Left lung (tissue), 14 donors: ENCODE measurements at places on chromosomes 5 and 9. TPM values are rescaled to one million over a fixed set of nuclear protein-coding genes. Genes with fewer than 3 reads are reported as not detected.

ADAMTS12 gene
- polyA plus RNA-seq, result 57.6 TPM

DDX4 gene
- polyA plus RNA-seq, result 0.10 TPM

RACK1 gene
- polyA plus RNA-seq, result 2,652 TPM

PCDHGA6 gene
- 4.8 TPM for polyA plus RNA-seq

SURF1 gene
- polyA plus RNA-seq, result 28.2 TPM

PCDHGC4 gene
- 2.3 TPM for polyA plus RNA-seq

SPINK4 gene
- polyA plus RNA-seq, result not detected

DNA sequence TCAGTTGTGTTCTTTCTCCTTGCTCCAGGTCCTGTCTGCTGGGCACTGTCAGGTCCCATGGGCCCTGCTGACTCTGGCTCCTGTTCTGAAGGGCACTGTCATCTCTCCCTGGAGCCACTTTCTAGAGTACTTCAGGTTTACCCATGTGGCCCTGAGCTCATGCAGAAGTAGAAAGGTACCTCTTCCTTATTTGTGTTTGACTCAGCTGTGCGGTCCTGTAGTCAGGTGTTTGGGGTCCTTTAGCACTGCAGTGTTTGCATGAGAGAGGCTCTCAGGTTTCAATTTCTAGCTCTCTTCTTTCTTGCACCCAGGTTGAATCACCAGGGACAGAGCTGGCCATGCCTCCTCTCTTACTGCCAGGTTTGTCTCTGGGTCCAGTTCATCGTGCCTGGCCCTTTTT lies 71.5 kb downstream of the HSPA4 start:
- no peak for DNase-seq

DNA sequence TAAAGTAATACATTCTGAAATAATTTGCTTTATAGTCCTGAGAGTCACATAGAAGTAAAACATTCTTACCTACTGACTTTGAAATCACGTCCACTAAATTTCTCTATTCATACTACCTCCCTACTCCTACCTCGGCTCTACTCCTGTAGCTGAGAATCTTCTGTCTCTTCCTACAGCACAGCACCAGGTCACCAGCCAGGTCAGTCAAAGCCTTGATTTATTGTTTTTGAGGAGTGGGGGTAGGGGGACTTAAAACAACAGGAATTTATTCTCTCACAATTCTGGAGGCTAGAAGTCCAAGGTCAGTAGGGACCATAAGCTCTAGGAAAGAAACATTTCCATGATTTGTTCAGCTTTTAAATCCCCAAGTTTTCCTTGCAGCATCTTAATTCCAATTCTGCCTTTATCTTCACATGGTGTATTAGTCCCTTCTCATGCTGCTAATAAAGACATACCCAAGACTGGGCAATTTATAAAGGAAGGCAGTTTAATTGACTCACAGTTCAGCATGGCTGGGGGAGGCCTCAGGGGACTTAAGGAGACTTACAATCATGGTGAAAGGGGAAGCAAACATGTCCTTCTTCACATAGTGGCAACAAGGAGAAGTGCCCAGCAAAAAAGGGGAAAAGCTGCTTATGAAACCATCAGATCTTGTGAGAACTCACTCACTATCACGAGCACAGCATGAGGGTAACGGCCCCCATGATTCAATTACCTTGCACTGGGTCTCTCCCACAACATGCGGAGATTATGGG lies 49.6 kb upstream of the CCNG1 start:
- DNase-seq, result no peak

DNA sequence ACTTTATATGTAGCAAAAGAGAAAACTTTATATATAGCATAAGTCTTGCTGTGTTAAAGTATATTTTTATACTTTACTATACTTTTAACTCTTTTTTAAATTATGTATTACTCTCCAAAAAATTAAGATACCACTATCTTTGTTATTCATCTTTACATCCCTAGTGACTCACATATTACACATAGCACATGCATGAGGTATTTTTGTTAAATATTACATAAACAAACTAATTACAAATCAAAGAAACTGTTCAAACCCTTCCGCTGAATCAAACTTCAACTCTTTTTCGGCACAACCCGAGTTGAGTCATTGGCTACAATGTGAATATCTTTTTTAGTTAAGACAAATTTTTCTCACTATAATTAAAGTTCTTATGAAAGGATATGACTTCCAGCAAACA lies 32.1 kb downstream of the NADK2 start:
- DNase-seq, result no peak

- DNase-seq, result no peak
These were observed 6.2 kb downstream of the NR6A1 start for GRCh38 chr9:124764774-124765438.

DNA sequence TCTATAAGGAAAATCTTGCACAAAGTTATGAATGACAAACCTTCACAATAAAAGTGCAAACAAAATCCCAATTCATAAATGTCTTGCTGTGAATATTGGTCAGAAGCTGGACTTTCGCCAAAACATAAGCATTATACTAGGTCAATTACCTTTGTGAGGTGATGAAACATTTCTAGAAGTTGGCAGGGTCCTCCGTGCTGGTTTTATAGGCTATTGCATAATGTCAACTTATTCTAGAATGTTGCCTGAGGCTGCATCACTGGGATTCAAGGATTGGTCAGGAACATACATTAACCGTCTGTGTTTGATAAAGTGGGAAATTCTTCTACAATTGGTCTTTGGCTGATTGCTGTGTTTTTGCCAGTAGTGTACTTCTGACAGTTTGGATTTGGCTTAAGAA lies 49.8 kb upstream of the PALM2AKAP2 start:
- no peak for DNase-seq

DNA sequence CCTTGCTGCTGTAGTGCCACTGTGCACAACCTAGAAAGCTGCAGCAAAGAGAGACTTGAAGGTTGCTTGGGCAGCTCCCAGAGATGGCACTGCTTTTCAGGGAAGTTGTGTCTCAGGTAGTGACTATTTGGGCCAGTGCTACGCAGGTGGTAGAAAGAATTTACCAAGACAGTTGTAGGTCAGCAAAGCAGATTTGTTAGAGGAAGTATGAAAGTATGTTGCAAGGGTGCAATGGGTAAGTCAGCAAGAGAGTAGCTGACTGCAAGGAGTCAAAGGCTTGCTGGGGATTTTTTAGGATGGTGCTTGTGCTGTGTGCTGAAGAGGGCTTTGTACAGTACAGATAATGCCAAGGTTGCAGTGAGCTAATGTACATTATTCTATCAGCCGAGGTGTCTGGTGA lies 33.5 kb upstream of the SPARC start:
- no peak for DNase-seq

DNA sequence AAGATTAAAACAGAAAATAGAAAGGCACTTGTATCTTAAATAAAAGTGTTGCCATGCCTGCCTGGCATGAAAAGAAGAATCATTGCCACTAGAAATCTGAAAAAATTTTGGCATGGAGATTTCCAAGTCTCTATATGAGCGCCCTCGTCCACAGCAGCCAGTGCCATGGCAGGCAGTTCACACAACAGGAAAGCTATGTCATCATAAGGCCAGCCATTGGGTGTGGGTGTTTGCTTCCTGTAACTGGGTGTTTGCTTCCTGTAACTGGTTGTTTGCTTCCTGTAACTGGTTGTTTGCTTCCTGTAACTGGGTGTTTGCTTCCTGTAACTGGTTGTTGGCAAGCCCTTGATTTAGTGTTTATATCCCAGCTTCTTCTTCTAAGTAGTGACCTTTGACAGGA lies 446.7 kb downstream of the IRX1 start:
- no peak for DNase-seq

DNA sequence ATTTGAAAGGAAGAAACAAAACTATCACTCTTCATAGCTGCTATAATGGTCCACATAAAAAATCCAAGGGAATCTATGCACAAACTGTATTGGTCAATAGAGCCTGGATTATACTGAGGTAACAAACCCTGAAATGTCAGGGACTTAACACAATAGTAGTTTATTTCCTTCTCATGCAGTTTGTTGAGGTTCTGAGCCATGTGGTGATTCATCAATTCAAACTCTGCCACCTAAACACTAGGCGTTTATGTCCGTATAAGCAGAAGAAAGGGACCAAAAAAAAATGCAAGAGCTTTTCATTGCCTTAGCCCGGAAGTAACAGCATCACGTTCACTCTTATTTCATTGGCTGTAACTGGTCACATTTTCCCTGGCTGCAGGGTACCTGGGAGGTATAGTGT lies 464.7 kb downstream of the ZSWIM6 start:
- DNase-seq, result no peak

- DNase-seq, result no peak
These were observed 31.1 kb upstream of the ANKRD18A start for GRCh38 chr9:38651400-38652042.

- DNase-seq, result no peak
These were observed 96.8 kb upstream of the NREP start for GRCh38 chr5:111853748-111854147.

DNA sequence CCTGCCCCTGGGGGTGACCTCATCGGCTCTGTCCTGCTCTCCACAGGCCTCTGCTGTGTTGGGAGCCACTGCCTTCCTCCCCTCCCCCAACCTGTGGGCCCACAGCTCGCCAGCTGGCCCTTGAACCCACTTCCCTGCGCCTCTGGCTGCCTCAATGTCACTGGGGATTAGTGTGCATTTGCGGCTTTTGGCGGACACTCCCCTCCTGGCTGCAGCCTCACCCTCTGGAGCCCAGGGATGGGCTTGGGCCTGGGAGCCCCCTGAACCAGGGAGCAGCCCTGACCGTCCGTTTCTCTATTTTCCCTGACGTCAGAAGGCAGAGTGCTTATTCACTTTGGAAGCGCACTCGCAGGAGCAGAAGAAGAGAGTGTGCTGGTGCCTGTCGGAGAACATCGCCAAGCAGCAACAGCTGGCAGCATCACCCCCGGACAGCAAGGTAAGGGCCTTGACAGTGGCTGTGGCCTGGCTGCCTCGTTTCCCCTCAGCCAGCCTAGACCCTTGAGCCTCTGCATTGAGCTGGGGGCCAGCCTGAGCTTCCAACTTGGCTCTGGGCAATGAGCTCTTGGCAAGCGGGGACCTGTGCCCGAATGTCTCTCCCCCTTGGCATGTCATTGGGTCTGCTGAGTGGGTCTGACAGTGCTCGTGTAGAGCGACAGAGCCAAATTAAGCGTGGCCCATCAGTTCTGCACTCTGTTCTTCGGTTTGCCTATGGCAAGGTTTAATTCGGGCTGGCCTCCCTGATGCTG lies 73.1 kb downstream of the RGS3 start:
- no peak for DNase-seq

DNA sequence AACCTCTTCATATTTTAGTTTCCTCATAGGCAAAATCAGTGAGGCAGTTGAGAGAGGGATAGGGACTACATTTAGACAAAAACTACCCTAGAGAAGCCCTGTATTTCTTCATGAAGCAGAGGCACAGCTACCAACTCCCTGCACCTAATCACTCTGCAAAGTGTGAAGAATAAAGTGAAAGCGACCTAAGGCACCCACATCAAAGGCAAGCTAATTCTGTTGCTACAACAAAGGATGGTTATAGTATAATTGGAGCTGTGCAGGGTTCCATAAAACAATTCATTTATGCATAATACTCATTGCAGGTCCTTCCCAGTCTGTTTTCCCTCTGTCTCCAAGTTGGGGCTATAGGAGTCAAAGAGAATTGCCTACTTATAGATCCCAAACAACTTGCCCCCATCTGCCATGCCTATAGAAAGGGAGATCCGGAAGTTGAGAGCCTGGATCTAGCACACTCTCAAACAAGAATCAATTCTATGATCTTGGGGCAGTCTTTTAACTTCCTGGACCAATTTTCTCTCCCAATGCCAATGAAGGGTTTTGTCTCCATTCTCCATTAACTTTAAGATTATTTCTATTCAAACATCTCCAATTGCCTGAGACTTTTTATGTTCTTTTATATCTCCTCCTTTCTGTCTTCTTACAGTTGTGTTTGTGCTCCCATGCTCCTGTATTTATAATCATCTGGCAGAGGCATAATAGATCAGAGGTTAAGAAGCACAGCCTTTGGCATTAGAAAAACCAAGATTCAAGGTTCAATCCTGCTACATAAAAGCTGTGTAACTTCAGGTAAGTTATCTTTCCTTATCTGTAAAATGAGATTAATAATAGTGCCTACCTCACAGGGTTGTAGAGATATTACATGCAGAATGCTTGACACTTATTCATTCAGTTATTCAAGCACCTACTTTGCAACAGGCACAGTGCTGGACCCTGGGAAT lies 56.0 kb upstream of the PTGER4 start:
- no peak for DNase-seq

DNA sequence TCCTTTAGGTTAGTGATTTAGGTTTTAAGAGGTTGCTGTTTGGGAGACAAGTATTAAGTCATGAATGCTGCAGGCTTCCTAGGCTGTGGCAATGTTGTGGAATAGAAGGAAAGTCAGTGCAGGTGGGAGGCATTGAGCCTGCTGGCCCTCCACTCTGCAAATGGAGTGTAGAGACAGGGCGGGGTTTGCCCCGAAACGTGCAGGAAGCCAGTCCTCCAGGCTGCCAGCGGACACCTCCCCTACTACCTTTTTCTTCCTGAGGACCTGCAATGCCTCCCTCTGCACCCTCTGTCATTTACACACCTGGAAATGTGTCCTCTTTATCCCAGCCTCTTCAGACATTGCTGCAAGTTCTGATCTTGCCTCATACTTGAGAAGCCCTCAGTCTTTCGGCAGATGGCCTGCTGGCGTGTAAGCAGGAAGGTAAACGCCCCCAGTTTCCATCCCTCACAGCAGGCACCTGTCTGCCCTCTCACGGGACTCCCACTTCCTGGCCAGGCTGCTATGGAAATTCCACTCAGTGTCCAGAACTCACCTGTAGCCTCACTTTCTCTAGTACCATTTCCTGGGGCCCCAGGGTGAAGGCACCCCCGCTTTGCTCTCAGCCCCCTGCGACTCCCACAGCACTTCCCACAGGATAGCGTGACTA lies 81.6 kb upstream of the BOD1 start:
- DNase-seq, result no peak

GRCh38 chr5:76622076-76622475 lies 1.1 kb downstream of the F2RL2 start:
- DNase-seq, result no peak

GRCh38 chr5:75387806-75388205 lies 50.8 kb downstream of the HMGCR start:
- no peak for DNase-seq

GRCh38 chr5:90503596-90503995 lies 25.8 kb downstream of the LYSMD3 start:
- no peak for DNase-seq

GRCh38 chr9:7172154-7173115 lies 414.7 kb downstream of the KDM4C start:
- no peak for DNase-seq

DNA sequence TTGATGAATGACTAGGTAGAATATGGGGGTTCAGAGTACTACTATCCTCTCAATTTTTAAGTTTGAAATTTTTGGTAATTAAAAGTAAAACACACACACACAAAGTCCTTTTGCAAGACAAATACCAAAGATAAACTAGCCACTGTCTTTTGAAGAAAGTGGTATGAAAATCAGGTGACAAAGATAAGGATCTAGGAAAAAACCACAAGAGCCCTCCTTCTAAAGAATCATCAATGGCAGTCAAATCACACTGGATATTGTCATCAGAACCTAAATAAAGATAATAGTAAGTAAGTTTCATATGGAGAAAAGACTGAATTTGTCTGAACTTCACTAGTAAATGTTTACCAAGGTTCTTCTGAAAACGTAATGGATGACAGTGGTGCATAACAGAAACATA lies 30.5 kb upstream of the HK3 start:
- no peak for DNase-seq

- no peak for DNase-seq
These were observed 210.6 kb upstream of the KLF9 start for GRCh38 chr9:70625078-70625477.

GRCh38 chr9:89791754-89792153 lies 186.9 kb downstream of the GADD45G start:
- no peak for DNase-seq

GRCh38 chr5:2896371-2897275 lies 145.1 kb upstream of the IRX2 start:
- no peak for DNase-seq

- DNase-seq, result no peak
These were observed 6.7 kb downstream of the SLCO4C1 start for GRCh38 chr5:102289251-102289899.
